ENCODE measurements at places on chromosomes 1 and 21.

GRCh38 chr1:178417858-178418257 is 78.9 kb downstream of the CLEC20A start:
- DNase-seq: no peak

GRCh38 chr1:205430696-205431305 is 8.9 kb upstream of the LEMD1 start:
- no peak for DNase-seq

DNA sequence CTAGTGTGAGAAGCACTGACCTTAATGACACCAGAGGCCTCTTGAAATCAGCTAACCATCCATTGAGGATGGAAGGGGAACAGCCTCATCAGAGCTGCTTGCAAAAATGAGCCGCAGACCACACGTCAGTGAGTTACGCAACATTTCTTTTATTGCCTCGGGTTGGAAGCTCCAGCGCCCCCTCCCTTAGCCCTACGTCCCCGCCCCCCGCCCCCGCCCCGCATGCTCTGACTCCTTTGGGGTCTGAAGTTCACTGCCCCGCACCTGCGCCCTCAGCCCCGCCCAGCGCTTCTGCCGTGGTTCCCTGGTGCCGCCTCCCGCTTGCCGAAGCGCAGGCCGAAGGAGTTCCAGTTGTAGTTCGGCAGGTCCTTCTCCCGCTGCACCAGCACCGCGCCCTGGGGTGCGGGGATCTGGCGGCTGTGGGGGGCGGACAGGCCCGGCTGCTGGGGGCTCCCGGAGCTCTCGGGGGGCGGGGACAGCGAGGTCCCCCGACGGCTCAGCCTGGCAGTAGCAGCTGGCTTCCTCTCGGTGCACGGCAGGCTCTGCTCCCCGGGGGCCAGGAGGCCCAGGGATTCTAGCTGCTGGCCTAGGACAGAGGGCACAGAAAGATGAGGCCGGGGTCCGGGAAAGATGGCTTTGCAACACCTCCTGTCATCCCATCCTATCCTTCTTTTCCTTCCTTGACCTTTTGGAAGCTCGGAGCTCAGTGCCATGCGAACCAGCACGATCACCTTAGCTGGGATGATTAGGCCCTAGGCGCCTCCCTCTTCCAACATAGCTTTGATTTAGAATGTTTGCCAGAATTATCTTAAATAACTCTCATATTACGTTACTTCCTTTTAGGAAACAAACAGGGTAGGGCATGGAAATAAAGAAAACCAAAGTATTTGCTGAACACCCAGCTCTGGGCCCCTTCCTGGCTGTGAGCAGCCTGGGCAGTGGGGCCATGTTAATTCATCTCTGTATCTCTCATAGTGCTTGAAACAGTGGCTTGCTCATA is 5.8 kb downstream of the KISS1 start:
- DNase-seq: no peak

DNA sequence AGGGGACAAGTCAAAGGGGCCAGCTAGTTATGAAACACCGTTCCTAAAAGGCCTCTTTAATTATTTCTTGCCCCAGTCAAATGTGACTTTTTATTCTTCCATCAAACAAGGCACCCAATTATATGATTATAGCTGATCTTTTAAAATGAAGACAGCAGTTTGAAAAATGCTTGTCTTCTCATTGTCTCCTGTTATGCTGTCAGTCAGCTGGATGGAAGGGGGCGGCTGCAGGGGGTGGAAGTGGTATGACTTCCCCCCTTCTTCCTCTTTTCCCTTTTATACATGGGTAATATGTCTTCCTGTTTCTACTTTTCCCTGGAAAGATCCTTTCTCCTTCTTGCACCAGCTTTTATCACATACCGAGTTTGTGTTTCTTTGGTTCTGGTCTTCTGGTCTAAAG is 25.8 kb upstream of the KCNA10 start:
- DNase-seq: no peak

- no peak for DNase-seq
Measured at GRCh38 chr1:31335007-31335406, 37.9 kb downstream of the FABP3 start.

- DNase-seq: no peak
Measured at GRCh38 chr1:1683104-1683905, 9.3 kb downstream of the SLC35E2B start.

GRCh38 chr1:246695136-246695535 is 29.1 kb upstream of the SCCPDH start:
- no peak for DNase-seq

DNA sequence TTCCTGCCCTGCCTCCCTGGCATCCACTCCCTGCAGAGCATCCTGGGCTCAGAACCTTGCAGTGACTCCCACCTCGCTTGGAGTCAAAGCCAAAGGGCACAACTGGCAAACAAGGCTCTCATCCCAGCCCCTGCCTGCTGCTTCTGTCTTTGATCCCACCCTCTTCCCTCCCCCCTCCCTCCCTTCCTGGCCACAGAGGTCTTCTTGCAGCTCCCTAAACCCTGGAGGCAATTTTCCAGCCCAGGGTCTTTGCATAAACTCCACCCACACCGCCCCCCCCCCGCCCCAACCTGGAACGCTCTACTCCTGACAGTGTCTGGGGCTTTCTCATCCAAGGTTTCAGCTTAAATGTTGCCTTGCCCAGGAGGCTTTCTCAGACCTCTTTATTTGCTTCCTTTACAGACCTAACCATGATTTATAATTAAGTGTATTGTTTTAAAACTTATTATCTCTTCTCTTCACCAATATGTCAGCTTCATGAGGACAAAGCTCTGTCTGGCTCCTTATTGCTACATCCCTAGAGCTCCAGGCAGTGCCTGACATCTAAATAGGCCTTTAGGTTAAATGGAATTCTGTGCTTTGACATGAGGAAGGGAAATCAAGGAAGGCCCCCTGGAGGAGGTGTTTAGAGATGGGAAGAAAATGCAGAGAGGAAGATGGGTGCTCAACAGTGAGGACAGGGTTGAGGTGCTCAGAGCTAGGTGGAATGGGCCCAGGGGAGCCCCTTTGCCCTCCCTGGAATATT is 37.7 kb upstream of the PADI1 start:
- no peak for DNase-seq

GRCh38 chr1:175192630-175193526 is at the start of gene KIAA0040:
TSS of gene KIAA0040 (minus strand) at chr1:175192776. CDS start at chr1:175161013, 31,763 bp downstream.
- DNase-seq: no peak

DNA sequence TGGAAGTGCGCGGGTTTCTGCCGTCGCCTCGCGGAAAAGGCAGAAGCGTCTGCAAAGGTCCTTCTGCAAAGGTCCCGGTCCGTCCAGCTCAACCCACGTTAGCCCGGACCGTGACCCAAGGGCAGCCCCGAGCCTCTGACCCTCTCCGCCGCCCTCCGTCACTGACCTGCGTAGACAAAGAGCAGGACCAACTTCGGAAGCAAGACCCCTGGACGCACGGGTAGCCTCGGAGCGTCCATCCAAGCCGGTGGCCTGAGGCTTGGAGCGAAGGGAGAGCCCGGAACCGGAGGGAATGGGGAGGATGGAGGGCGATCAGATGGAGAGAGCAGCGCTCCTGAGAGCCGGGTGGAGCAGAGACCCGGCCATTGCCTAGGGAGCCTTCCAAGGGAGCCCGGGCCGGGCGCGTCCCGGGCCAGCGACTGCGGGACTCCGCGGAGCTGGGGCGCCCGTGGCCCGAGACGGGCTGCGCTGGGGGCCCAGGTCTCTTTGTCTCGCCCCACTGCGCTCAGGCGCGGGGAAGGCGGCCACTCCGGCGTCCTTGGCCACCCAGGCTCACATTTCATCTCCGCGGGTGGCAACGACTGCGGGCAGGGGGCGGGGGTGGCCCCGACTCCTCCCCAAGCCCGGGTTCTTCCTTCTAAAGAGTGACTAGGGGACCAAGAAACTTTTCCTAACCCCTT is at the start of gene CYYR1:
CYYR1 (minus strand) TSS at position 585 of the 680 bp plus-strand sequence; CDS start at position 239, 346 bp downstream.
- DNase-seq: no peak

- peak; percentile 36 for DNase-seq
Measured at GRCh38 chr1:76659171-76659940, 207.9 kb upstream of the ST6GALNAC5 start.

DNA sequence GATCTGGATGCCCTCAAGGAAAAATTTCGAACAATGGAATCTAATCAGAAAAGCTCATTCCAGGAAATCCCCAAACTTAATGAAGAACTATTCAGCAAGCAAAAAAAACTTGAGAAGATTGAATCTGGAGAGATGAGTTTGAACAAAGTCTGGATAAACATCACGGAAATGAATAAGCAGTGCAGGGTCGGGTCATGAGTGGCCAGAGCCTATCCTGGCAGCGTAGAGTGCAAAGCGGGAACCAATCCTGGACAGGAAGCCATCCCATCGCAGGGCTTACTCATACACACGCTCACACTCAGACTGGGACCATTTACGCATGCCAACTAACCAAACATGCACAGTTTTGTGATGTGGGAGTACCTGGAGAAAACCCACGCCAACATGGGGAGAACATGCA is 43.1 kb downstream of the ZMYM1 start:
- no peak for DNase-seq

DNA sequence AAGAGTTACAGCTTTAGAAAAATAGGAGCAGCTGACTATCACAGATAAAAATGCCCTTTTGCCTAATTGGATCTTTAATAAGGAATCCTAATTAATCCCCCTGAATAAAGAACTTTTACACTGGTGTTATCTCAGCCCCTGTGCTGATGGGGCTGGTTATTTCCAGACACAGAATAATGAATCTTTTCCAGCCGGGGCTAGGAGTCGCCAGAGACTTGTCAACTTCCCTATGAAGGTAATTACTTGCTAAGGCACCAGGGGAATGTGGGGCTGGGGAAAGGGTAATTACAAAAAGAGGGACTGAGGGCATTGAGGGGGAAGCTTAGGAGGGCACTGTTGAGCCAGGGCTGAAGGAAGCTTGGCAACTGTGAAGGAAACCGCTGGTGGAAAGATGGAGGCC is 34.5 kb downstream of the HMGB4 start:
- DNase-seq: no peak

- no peak for DNase-seq
Measured at GRCh38 chr1:100972185-100972584, 53.4 kb downstream of the DPH5 start.

GRCh38 chr1:179124873-179125272 is 43.0 kb downstream of the TOR3A start:
- no peak for DNase-seq

DNA sequence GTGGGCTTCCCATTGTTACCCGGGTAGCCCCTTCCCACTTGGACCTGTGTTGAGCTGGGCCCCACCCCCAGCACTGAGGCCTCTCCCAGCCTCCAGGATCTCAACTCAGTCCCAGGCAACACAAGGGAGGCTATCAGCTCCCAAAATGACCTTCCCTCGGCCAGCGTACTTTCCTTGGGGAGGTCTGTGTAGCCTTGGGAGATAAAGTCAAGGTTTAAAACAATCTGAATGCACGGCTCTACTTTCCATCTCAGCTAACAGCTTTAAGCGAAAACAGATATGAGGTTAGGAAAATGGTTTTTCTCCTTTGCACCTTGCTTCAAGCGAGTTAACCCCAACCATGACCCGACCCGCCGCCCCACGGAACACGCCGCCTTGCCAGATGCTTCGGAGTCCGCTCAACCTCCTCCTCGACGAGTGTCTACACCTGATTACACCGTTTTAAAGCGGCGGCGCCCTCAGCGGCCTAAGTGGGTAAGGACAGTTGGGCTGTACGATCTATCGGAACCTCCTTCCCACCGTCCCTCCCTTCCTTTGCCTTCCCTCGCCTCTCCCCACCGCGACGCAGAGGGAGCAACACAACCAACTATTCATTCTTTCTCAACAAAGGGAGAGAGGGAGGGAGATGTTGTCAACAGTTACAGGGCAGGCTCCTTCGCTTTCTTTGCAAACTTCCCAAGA is 1.1 kb downstream of the BCAR3 start:
- peak; percentile 74 for DNase-seq

DNA sequence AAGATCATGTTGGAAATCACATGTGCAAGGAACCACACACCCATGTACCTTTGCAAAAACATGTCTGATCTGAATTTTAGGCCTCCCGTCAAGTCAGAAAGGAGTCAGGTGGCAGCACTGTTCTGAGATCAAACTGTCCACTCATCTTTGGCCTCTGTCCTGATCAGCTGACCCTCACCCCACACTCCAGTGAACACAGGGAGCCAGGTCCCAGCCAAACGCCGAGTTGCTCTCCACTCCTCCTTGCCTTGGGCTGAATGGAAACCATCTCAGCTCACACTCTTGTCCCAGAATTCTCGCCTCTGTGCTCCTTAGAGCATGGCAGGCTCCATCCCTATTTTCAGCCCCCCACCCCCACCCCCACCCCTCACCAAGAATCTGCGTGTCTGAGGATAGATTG is 4.6 kb upstream of the RNF186 start:
- no peak for DNase-seq

GRCh38 chr1:172670791-172671190 is 11.9 kb downstream of the FASLG start:
- no peak for DNase-seq

DNA sequence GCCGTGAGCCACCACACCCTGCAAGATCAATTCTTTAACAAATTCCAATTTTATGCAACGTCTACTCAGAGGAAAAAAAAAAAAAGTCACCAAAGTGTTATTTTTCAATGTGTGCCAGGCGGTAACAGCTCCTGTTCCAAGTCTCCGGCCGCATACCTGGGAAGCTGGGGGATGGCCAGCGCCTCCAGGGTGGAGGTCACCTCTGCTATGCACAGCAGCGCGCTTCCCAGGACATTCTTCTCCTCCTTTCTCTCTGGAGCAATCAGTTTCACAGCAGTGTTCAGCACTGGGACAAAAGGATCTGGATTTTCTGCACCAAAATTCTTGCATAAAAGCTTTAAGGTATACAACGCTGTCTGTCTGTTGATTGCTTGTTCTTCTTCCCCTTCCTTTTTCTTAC is 34.3 kb downstream of the LGALS8 start:
- DNase-seq: no peak

GRCh38 chr21:29308456-29308783 is 9.7 kb downstream of the BACH1 start:
- no peak for DNase-seq

GRCh38 chr1:112234710-112235109 is 161.3 kb upstream of the CTTNBP2NL start:
- DNase-seq: no peak

DNA sequence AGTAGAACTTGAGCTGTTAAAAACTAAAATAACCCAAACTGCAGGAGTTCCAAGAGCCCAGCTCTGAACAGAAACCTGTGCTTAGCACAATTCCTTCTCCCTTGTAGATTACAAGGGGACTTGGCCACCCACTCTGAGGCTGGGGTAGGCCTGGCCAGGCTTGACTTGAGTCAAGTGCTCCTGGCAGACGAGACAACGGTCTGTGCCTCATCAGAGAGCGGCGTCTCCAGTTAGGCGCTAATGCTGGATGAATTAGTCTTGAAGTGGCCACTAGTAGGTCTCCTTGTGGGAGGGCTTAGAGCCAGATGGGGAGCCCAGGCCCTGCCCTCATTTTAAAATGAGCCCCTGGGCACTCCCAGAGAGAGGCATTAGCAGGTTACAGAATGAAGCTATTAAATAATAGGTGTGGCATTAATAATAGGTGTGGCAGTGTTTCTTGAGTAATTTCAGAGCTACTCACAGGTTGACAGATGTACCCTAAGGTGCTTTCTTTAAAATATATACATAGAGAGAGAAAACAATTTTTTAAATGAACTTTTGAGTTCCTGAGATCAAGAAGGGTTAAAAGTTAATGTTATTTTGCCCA is 1.1 kb downstream of the EEIG2 start:
- DNase-seq: no peak

Data from AG09319 (cell line).